ENCODE measurements at places on chromosomes 4 and X.

GRCh38 chr4:83851261-83852084, 315.6 kb downstream of the GPAT3 start:
- DNase-seq: no peak

DNA sequence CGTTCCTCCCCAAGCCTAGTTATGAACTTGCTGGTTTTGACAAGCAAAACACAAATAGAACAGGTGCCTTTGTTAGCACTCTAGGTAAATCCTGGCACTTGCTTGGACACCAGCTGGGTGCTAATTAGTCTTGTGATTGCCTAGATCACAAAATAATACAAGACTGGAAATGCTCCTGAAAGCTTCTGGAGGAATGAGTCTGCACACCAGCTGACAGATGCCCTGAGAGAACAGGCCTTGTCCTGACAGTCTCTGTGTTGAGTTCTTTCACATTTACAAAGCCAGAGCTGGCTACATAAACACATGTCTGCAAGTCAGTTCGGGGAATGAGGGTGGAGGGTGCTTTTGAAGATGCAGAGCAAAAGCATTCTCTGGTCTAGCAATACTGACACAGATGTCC, 93.8 kb downstream of the ELOVL6 start:
- DNase-seq: no peak

GRCh38 chrX:111444881-111445280, 32.9 kb upstream of the DCX start:
- DNase-seq: no peak

GRCh38 chr4:94827481-94828110, 69.8 kb downstream of the BMPR1B start:
- no peak for DNase-seq

DNA sequence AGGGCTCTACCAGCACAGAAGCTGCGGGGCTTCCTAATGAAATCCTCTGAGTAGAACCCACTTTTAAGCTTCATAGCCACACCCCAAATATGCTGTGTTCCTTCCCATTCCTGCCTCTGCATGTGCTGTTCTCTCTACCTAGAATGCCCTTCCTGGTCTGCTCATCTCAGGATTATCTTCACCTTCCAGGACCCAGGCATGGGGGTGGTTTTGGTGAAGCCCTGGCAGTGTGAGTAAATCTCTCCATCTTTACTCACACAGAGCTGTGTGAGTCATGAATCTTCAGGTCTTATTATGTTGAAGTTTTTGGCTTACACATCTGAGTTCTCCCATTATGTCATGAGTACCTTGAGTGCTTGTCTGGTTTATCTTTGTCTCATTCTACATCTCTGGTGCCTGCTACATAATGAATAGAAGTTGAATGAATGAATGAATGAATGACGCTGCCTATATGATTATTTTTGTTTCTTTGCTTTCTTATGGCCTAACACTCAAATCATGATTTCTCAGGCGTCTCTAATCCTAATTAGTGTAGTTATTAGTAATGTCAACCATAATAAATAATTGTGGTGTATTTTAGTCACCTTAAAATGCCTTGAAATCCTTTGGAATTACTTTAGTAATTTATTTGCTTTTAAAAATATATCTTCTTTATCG, 41.9 kb downstream of the HADH start:
- DNase-seq: no peak

GRCh38 chrX:109441266-109441665, 40.6 kb downstream of the GUCY2F start:
- no peak for DNase-seq

GRCh38 chr4:185244763-185245162, 35.4 kb downstream of the SNX25 start:
- DNase-seq: no peak

GRCh38 chr4:89416960-89417359, 109.4 kb upstream of the GPRIN3 start:
- DNase-seq: no peak

- DNase-seq: no peak
Observed at GRCh38 chr4:184234155-184234554, 16.5 kb upstream of the ENPP6 start.

- no peak for DNase-seq
Observed at GRCh38 chr4:77152421-77152820, 4.6 kb upstream of the CCNG2 start.

- DNase-seq: no peak
Observed at GRCh38 chr4:150126864-150127203, 48.6 kb downstream of the DCLK2 start.

GRCh38 chrX:102669526-102669925, 18.2 kb downstream of the GPRASP1 start:
- DNase-seq: no peak

DNA sequence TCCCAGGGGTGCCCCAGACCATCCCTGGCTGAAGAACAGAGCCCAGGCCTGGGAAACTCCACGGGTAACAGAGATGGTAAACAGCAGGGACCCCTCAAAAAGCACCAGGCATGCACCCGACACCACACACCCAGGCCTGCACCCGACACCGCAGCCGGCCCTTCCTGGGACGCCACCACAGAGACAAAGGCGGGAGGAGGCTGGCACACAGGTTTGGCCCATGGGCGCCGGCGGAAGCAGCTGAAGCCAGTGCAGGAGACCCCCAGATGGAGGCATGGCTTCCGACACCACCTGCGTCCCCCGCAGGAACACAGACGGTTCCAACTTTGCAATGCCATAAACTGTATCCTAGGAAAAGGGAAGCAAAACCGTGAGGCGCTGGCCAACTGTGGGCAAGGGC, 22.3 kb downstream of the CTBP1 start:
- no peak for DNase-seq

GRCh38 chr4:174607792-174608191, 85.5 kb upstream of the HPGD start:
- no peak for DNase-seq

- no peak for DNase-seq
Observed at GRCh38 chr4:96052827-96053226, 212.9 kb downstream of the PDHA2 start.

- no peak for DNase-seq
Observed at GRCh38 chr4:55637272-55637820, 1.2 kb upstream of the NMU start.

- no peak for DNase-seq
Observed at GRCh38 chrX:135395064-135395463, 26.7 kb upstream of the SMIM10L2A start.

GRCh38 chr4:76758996-76759395, 138.9 kb downstream of the SOWAHB start:
- no peak for DNase-seq

- no peak for DNase-seq
Observed at GRCh38 chrX:68727696-68728095, 80.2 kb downstream of the STARD8 start.

GRCh38 chr4:13701937-13702446, 74.5 kb upstream of the BOD1L1 start:
- no peak for DNase-seq

DNA sequence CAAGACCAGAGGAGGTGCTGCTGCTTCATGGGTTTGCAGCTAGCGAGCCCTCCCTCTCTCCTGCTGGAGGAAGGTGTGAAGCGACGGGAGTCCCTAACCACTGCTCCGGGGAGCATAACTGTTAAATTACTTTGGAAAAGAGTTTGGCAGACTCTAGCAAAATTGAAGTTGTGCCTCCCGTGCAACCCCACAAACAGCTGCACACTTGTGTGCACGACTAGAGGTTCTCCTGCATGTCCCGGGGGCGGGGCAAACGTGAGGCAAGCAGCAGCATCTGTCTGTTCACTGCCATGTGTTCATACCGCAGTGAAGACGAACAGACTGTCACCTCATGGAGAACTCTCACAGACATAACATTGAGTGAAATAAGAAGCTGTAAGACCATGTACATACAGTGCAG, 34.5 kb downstream of the TNIP2 start:
- no peak for DNase-seq

DNA sequence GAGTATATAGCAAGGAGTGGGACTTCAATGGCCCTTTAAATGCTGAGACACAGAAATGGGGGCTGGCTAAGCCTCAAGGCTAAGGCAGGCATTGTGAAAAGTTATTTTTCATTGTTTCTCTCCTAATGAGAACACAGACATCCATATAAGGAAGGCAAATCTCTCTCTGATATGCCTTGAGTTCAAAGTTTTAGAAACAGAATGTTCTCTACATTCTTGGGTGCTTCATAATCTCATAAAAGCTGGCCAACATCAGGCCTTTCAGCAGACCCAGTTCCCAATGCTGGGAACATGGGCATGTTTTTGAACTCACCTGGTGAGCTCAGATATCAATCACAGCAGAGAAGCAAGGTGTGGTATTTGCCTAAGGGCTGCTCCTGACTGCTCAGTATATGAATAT, 19.4 kb upstream of the RAB40A start:
- no peak for DNase-seq

DNA sequence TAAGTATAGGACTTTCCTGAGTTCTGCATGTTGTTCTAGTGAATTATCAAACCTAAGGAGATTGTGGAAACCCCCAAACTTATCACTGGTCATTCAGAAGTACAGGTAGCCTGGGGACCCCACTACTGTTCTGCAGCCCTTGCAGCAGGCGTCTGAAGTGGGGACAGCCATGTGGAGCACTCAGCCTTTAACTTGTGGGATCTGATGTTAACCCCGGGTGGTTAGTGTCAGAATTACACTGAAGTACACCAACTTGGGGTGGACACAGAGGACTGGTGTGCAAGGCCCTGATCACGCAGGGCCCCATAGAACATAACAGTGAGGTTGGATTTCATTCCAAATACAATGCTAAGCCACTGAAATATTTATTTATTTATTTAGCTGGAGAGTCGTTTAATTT, 103.7 kb downstream of the SCD5 start:
- DNase-seq: no peak

GRCh38 chr4:16007471-16008095, 44.6 kb upstream of the FGFBP2 start:
- DNase-seq: no peak

DNA sequence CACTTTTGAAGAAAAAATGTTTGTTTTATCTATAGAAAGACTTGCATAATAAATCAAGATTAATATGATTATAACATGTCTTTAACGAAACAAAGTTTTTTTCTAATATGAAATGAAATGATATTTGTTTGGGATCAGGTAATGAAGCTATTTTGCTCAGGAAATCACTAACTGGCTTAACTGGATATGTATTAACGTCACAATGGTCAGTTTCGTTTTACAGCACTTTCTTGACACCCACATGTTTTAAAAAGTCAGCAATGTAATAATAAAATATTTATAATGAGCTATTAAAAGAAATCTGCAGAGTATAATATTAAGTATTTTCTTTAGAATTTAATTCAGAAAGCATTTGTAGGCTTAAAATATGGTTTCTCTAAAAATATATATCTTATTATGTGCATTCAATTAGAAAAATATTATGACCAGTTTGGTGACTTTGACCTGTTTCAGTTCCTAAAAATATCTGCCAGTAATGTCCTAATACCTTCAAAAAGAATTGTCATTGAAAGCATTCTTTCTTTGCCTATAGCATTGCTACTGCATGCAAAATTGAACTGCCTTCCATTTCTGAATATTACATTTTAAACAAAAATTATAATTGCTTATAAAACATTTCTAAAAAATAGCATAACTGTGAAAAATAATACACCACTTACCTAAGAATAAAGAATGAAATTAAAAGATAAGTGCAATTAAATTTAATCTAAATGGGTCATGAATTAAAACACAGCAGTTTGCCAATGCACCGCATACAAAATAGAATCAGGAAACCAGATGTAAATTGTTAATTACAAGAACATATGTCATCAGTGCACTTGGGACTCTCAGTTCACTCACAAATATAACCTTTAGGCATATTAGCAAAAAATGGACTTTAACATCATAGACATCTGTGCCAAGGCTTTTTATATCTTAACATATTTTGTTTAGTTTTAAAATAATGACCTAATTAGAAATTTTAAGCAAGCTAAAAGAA, 31.6 kb downstream of the TIGD2 start:
- DNase-seq: no peak

GRCh38 chr4:102589743-102590142, 88.6 kb downstream of the NFKB1 start:
- DNase-seq: no peak

DNA sequence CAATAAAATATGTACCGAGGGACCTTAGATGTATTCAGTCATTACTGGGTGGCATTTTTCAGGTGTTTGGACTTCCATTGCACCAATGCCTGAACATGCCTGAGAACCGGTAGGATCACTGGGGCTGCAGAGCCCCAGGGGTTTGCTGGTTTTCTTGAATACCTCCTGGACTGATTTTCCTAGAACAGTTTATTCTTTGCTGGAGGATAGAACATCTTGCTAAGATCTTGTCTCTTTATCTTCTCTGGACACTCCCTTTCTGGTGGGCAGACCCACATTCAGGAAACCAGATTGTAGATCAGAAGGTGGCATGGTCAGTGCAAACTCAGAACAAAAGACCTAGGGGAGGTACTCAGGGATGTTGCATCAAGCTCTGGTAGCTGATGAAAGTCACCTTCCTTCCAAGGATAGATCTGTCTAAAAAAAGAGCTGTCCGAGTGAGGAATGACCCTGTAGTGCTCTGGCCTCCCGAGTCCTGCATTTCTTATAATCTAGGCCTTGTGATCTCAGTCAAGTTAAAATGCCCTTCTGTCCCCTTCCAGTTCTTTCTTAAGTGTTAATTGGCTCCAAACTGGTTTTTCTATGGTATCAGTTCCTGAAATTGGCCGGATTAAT, 84.8 kb downstream of the CLDN34 start:
- DNase-seq: no peak

- DNase-seq: no peak
Observed at GRCh38 chr4:72077346-72077745, 45.5 kb downstream of the NPFFR2 start.

DNA sequence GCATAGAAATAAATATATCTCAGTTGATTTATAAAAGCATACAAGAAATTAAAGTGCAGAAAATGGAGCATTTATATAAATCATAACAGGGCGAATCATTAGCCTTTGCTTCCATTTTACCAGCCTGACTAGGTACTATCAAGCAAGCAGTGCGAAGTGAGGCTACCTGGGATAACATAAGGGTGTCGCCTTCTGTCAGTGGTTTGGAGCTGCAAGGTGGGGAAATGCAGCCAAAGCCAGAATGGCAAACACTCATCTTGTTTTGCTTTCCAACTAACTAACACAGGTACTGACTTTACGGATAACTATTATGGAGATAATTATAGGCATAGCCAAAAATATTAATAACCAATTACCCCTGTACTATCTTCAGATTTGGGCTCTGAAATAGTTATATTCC, 1459.8 kb downstream of the RAPGEF2 start:
- no peak for DNase-seq

- DNase-seq: no peak
Observed at GRCh38 chr4:163448540-163449203, 24.9 kb downstream of the TKTL2 start.

All from cortex of kidney (tissue), 1 donor.